ENCODE measurements at places on chromosomes 6 and 20.

- DNase-seq: no peak
Observed at GRCh38 chr20:62320581-62321354, 18.0 kb downstream of the ADRM1 start.

GRCh38 chr6:131065112-131065823, 2.2 kb upstream of the EPB41L2 start:
- no peak for DNase-seq

DNA sequence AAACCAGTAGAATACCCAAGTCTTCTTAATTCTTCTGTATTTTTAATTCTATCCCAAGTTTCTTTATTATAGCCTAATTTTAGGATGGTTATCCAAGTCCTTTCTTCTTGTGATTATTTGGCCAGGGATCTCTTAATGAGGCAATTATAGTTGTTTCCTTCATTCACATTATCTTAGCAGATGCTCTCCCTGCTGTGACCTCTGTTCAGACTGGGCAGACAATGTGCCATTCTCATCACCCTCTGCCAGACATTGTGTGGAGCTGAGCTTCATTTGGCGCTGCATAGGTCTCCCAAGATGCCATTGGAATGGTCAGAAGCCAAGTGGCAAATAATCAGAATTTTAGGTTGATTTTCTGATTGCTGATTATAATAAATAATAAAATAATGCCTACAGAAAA, 79.4 kb downstream of the LIN28B start:
- no peak for DNase-seq

DNA sequence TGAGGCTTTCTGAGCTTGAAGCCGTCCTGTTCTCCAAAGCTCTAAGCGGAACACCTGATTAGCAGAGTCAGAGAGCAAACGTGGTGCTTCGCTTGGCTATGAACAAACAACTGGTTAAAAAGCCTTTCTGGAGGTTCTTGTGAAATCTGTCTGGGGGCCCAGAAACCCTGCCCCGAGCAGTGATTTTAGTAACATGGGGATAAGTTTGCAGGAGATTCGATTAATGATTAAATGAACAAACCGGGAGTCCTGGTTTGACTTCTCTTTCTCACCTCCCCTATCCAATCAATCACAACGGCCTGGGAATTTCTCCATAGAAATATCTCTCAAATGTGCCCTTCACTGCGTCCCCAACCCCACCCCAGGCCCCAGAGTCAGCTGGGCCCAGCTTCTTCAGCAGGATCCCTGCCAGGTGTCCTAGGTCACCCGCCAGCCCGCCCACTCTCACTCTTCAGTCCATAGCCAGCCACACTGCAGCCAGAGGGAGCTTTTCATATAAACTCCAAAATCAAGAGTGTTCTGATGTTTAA, 43.6 kb downstream of the ZDHHC14 start:
- no peak for DNase-seq

DNA sequence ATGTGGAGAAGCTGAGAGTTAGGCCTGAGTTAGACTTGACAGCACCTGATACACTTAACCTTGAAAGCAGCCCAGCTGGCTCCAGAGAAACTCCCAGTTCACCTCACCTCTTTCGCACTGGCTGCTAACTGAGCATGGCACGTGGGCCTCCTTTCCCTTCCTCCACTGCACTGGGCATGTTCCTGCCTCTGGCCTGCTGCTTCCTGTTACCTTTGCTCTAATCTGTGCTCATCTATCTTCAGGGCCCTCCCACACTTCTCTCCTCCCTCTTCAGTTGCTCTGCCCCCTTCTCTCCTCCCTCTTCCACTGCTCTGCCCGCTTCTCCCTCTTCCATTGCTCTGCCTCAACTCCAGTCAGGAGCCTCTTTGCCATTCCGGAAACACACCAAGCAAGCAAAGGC, 13.7 kb upstream of the UBE2V1 start:
- no peak for DNase-seq

DNA sequence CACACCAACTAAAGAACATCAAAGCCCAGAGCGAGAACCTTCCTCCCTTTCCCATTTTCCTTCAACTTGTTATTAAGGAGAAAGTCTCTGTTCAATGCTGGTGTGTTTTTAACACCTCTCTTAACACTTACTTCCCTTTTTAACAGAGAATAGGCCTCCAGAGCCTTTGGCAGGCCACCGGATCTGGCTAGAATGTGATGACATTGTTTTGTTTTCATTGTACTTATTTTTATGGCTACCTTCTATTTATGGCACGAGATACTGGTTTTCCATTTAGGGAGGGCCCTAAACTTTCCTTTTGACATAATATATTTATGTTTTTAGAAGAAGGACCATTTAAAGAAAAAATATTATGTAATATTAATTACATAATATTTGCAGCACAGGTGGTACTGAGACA, 21.6 kb downstream of the TCF15 start:
- no peak for DNase-seq
